ENCODE measurements at places on chromosomes 11 and 22.

DNA sequence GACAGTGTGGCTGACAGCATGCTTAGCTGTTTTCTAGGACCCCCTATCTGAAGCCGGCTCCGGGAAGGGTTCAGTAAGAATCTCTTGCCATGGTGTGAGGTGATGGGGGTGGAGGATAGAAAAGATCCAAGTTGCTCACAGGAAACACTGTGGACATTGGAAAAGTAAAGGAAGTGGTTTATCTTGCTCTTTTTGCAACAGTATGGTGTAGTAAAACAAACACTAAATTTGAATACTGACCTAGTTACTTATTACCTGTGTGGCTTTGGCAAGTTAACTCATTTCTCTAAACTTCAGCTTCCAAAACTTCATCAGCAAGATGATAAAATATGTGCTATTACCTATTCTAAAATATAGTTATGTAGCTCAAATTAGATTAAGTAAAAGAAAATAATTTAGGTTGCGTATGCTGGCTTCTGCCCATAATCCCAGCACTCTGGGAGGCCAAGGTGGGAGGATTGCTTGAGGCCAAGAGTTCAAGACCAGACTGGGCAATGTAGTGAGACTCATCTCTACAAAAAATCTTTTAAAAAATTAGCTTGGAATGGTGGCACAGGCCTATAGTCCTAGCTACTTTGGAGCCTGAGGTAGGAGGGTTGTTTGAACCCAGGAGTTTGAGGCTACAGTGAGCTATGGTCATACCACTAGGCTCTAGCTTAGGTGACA is 51.6 kb upstream of the APOA1 start:
- no peak for DNase-seq

DNA sequence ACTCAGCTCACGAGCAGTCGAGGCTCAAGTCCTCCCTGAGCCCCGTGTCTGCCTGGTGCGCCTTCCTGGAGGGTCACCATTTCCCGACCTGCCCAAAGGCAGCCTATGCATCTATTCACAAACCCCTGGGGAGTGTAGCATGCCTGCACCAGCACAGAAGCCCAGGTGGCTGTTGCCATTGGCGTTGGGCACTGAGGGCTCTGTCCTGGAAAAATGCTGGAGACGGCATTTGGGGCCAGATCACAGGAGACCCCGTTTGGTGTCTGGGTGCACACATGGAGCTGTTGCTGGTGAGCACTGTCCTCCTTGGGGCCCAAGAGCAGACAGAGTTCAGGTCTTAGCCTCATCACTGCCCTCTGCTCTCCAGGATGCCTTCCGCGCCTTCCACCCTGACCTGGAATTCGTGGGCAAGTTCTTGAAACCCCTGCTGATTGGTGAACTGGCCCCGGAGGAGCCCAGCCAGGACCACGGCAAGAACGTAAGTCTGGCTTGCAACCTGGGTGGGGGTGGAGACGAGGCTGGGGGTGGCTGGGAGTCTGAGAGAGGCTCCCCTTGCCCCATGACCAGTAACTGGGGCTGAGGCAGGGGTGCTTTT is 9.4 kb downstream of the FADS2 start:
- DNase-seq: no peak

- no peak for DNase-seq
Observed at GRCh38 chr11:105968021-105968697, 53.9 kb downstream of the MSANTD4 start.

GRCh38 chr22:49884075-49884474 is 30.4 kb downstream of the ZBED4 start:
- no peak for DNase-seq

DNA sequence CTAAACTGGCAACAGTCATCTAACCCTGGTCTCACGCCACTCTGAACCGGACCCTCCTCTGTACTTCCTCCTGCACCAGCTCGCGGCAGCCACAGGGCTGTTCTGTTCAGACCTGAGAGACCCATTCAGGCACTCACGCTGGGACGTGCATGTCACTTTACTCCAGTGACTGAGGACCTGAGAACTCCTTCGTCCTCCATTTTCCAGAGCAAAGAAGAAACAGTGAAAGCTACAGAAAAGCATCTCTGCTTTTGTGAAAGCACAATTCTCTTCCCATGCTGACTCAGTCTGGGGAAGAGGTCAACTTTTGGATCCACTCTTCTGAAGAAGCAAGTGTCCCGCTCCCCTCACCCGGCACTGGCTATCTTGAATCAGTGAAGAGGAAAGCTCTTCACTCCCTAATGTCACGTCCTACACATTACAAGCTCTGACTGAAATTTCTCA is 24.5 kb downstream of the PISD start:
- no peak for DNase-seq

DNA sequence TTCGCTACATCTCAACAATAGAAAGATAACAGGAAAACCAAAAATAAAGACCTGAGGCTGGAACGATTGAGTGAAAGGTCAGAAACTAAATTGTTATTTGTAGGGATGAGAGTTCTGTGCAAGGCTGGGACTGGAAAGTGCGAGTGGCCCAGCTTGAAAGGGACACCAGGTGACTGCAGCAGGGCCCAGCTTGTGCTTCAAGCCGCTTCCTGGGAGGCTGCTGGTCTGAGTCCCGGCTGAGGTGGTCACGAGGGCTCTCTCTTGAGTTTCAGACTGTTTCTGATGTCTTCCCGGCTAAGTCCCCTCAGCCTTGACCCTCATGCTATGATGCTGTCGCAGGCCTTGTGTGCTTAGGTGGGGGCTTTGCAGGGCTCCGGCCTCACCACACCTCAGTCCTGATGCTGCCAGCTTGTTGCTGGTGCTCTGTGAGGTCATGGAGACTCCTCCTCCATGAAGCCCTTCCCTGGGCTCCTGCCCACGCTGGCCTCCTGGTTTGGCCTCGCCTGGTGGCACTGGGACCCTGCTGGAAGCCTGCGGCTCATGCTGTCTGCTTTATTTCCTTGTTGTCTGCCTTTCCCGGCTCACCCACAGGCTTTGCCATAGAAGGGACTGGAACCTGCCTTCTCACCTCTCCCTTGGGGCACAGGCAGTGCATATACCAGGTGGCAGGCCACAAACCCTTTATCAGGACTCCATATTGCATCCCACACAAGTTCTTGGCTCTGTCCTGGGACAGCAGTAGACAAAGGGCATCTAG is 4.0 kb downstream of the BANF1 start:
- DNase-seq: no peak

DNA sequence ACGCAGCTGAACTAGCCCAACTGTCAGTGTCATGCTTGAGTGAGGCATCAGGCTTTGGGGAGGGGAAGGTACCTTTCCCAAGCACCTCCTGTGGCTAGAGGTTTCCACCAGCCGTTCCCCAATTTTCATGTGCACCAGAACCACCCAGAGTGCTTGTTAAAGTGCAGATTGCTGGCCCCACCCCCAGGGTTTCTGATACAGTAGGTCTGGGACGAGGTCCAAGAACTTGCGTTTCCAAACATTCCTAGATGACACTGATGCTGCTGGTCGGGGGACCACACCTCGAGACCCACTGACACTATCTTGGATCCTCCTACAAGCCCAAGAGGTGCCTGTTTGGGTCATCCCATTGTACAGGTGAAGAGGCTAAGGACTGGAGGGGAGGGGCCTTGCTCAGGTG is 59.8 kb downstream of the PDE2A start:
- no peak for DNase-seq

DNA sequence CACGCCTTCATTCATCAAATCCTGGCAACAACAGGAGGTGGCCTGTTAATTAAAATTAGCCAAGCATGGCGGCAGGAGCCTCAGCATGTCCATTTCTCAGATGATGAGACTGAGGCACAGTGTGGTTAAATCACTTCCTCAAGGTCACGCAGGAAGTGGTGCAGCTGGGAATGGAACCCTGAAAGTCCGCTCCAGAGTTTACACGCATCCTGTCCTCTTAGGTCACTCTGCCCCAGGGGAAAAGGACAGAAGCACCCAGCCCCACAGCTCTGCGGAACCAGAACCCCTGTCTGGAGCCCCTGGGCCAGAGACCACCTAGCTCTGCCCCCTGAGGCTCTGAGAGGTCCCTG is 19.6 kb downstream of the RPL3 start:
- no peak for DNase-seq

DNA sequence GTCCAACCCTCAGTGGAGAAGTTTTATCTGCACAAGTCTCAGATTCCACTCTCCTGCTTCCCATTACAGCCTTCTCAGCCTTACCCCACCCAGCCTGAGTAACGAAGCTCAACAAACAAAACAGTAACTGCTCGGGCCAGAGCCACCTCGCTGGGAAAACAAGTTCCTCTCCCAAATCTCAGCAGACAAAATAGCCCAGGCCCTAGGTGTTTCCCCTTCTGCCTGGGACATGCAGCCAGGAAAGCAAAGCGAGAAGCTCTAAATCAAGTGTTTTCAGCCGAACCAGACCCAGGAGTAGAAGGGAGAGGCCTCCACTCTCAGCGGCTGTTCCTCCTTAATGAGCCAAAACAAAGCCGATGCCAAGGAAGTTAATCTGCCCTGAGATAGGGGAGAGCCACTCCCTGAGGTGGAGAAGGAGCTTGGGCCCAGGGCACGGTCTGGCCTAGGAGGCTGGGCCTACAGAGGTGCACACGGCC is 44.0 kb downstream of the LIF start:
- DNase-seq: no peak

- DNase-seq: no peak
Observed at GRCh38 chr22:47402876-47403525, 640.6 kb downstream of the TBC1D22A start.

DNA sequence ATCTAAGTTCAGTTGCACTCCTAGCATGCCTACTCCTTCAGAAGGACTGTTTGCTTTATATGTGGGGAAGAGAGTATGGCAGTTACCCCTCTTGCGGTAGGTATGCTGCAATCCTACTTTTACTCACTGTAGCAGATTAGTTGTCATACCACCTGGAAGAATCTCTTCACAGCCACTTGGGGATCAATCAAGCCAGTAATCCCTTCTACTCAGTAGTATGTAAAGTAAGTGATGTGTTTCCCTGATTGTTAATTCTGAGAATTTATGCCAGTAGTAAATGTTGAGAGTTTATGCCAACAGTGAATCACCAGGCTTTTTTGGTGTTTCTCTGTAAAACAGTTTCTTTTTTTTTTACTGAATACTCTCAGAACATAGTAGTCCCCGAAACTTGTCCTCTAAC is 34.4 kb downstream of the PRMT3 start:
- no peak for DNase-seq

GRCh38 chr11:6599449-6599848 is 4.0 kb downstream of the RRP8 start:
- no peak for DNase-seq

DNA sequence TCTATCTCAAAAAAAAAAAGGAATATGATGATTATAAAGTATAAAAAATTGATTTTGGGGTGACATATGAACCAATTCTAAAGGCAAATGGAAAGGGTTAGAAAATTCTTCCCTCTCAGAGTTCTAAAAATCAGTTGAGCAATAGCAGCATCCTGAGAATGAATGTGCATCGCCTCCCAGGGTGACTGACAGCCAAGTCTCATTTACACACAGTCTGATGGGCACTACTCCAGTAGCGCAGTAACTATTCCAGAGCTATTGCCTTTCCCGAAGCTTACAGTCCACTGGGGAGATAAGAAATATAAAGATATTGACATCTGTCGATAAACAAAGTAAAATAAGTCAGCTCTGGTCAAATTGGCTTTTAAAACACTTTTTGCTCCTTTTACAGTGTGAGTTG is 32.3 kb upstream of the SORL1 start:
- no peak for DNase-seq

DNA sequence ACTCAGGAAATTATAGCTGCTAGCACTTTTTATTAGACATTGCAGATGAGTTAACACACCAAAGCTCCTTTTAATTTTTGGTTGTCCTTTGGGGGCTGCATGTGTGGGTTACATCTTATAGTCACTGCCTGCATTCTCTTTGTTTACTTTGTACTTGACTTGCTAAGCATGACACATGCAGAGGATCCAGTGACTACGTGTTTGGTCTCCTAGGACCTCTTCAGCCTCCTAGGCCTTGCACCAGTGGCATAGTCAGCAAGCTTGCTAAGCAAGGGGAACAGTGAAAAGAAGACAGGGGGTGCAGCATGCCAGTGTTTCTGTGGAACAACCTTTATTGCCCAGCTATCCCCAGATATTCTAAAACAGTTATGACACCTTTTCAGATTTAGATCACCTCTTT is 108.2 kb downstream of the PAX6 start:
- no peak for DNase-seq

DNA sequence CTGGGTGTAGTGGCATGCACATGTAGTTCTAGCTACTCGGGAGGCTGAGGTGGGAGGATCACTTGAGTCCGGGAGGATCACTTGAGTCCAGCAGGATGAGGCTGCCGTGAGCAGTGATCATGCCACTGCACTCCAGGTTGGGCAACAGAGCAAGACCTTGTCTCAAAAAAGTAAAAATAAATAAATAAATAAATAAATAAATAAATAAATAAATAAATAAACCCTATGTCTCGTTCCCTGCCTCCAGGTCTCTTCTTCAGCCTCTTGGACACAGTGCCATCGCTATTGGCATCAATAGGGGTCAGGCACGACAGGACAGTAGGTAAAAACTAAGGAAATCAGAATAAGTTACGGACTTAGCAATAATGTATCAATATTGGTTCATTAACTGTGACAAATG is 23.4 kb upstream of the SYT12 start:
- DNase-seq: no peak

DNA sequence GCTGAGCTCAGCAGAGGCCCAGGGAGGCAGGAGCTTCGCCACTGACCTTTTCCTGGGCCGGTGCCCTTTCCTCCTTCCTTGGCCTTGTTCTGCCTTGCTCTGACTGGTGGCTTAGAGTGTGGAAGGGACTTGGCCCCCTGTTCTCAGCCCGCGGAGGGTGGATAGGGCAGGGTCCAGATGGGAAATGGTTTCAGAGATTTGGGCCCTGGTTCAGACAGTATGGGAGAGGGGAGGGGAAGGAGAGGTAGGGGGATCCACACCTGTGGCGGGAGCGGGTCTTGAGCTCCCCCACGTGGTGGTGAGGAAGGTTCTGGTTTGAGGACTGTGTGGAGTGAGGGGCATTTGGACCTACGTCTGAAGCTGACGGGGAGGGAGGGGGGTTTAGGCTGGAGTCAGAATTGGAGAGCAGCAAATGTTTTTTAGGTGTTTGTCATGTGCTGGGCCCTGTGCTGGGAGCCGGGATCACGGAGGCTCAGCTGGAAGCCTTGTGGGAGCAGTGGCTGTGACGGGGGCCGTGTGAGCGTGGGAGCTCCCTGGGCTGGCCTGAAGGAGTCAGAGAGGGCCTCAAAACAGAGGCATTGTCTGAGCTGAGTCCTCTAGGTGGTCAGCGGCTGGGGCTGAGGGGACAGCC is 27.2 kb downstream of the SHANK3 start:
- DNase-seq: no peak

Data from activated gamma-delta T cell treated with anti-CD3 and anti-CD28 coated beads, Interleukin-2, amount 50 U/mL, for 16 hours (primary cell).